ENCODE measurements at places on chromosomes 6 and 20. TPM values are rescaled to one million over a fixed set of nuclear protein-coding genes. Genes with fewer than 3 reads are reported as not detected.

The DDO gene
- total RNA-seq, result not detected

The FAM83C gene
- 0.15 TPM for total RNA-seq

The MYCT1 gene
- 0.25 TPM for total RNA-seq

The ASF1A gene
- total RNA-seq, result 42.5 TPM

The LRFN2 gene
- total RNA-seq, result 0.25 TPM

The UST gene
- 5.3 TPM for total RNA-seq

The SIRPB2 gene
- 0.58 TPM for total RNA-seq

The TRIM15 gene
- not detected for total RNA-seq

The CASS4 gene
- total RNA-seq, result 9.7 TPM

The HTR1E gene
- total RNA-seq, result not detected

The SAPCD1 gene
- total RNA-seq, result 4.1 TPM

Data from T-cell (primary cell).